ENCODE measurements at places on chromosomes 12 and 14.

DNA sequence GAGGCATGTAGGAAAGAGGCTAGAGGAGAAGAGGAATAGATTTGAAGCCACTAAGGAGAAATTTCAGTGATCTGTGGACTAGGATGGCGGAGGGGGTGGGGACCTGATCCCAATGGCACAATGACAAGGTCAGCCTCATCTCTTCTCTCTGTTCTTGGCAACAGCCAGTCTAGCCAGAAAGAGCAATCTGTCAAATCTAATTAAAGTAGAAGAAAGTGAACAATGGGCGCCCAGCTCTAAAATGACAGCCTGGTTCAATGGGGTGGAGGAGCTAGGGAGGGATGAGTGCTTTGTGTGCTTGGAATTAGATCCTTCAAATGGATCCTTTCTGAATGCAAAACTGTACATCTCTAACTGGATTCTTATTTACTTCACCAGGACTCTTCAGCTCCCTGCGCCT is 37.2 kb upstream of the TUBA1C start:
- no peak for DNase-seq

- DNase-seq, result peak; percentile 19
Measured at GRCh38 chr14:30195941-30196340, 268.3 kb upstream of the PRKD1 start.

- no peak for DNase-seq
Measured at GRCh38 chr14:62087191-62087590, 325.0 kb downstream of the SNAPC1 start.

GRCh38 chr14:74465335-74465734 is 27.8 kb downstream of the NPC2 start:
- no peak for DNase-seq

GRCh38 chr12:121789233-121789781 is 4.2 kb downstream of the RHOF start:
- no peak for DNase-seq

DNA sequence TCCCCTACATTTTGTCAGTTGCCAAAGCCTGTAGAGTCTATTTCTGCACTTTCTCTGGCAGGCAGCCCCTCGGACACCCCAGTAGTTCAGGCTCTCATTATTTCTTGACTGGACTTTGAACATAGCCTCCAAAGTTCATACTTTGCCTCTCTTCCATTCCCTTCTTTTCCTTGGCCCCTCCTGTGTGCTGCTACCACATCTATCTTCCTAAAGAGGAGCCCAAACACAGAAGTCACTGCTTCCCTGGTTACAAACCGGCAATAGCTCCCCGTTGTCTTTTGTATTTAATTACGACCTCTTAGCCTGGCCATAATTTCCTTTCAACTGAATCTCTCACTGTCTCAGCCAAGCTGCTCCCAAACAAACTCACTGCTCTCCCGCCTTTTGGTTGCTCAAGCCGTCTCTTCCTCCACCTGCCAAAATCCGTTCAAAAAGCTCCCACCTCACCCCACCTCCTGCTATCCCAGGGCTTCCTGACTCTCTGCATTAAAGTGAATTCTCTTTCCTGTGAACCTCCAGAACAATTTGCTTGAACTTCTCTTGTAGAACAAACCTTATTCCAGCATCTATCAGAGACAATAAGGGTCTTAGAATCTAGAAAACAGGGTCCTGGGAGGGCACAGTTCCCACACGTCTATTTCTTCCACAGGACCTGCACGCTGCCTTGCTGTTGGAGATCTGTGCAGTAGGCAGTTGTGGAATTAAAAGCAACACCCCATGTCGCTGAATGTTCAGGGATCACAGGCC is 46.9 kb downstream of the PRMT8 start:
- DNase-seq, result no peak

DNA sequence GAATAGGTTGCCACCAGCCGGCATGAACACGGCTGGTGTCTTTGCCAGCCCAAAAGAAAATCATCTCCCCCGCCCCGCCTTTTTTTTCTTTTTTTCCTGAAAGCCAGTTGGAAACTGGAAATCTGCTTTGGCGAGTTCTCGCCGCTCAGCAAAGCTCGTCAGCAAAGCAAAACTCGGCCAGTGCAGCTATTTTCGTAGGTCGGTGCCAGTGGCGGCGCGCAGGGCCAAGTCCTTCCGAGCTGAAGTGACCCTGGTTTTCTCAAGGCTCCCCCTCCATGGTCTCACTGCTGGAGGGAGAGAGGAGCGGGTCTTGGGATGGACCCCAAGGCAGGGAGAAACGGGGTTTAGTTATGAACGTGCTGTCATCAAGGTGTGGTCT is 248.4 kb upstream of the RTL1 start:
- DNase-seq, result no peak

DNA sequence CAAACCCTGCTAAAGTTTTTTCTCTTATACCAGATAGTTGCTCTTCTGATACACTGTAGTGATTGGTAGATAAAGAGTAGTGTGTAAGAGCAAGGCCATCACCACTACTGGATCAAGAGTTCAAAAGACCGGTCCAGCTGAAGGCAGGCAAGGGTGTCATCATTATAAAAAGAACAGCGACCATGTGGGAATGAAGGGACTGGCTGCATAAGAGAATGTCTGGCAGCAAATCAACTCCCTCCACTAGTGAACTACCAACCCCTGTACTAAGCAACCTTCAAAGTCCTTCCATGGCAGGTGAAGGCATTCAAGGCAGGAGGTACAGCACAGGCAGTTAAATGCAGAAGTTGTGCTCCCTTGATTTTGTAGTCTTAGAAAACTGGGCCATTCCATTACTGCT is 53.5 kb downstream of the EGLN3 start:
- no peak for DNase-seq

GRCh38 chr12:115659422-115659821 is 618.1 kb downstream of the MED13L start:
- no peak for DNase-seq

All from fibroblast of lung (primary cell).